ENCODE measurements at places on chromosomes 4 and X.
A peak's percentile ranks its signal among the peaks of the same experiment; 100 is the strongest.

DNA sequence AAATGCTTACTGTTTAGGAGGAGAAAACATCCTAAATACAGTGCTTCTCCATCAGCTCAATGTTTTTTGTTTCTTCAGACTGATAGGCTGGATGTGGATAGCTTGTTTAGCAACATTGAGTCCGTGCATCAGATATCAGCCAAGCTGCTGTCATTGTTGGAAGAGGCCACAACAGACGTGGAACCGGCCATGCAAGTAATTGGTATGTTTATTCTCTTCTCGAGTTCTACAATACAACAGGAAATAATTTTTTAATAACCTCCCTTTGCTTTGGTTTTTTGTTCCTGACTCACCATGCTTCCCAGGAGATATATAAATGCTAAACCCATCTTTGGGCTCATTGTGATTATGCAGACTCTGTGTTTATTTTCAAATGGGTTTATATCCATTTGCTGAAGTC is 60.9 kb downstream of the ARHGEF38 start:
- no peak for DNase-seq

DNA sequence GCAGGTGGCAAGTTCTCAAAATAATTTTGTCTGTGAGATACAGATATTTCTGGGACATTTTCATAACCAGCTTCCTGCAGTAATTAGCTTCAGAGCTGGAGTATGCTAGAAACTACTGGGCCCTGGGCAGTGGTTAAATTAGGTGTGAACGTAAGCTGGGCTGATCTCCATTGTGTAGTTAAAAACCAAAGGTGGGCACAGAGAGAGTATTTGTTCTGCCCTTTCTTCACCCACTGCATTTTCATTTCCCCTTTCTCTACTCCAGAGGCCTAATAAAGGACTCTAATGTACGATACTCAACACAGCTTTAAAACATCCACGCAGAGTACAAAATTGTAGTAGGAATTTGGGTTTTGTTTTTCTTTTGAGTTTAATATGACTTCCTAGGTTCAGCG is 252.7 kb downstream of the SPRY1 start:
- no peak for DNase-seq

DNA sequence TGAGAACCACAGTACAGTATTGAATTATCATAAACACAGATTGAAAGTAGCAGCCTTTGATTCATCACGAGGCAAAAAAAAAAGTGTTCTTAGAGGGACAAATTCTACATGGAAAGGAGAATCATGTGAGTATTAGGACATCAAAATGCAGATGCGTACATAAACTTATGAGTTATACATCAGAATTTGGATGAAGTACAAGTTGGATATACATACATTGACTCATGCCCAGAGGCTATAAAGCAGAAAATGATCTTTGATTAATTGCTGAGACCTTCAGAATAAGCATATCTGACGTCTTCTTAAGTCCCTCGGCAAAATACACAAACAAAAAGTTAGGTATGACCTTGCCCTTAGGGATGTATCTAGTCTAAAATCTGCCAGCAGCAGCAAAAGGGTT is 206.4 kb downstream of the LDB2 start:
- no peak for DNase-seq

DNA sequence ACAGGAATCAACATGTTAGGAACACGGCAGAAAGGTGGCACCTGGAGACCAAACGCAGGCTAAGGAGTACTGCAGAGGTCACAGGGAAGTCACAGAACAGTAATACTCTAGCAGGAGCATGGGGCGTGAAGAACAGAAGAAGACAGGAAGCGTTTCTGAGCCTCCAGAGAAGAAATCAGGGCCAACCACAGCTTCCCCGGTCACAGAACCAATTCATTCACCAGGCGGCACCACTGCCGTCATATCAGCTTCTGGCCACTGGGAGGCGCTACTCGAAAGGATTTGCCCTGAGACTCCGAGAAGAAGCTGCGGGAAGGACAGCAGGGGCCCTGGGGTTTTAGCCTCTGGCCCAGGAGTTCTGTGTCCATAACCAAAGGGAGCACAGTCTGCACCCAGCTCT is 78.0 kb upstream of the DRD5 start:
- peak; percentile 42 for DNase-seq

DNA sequence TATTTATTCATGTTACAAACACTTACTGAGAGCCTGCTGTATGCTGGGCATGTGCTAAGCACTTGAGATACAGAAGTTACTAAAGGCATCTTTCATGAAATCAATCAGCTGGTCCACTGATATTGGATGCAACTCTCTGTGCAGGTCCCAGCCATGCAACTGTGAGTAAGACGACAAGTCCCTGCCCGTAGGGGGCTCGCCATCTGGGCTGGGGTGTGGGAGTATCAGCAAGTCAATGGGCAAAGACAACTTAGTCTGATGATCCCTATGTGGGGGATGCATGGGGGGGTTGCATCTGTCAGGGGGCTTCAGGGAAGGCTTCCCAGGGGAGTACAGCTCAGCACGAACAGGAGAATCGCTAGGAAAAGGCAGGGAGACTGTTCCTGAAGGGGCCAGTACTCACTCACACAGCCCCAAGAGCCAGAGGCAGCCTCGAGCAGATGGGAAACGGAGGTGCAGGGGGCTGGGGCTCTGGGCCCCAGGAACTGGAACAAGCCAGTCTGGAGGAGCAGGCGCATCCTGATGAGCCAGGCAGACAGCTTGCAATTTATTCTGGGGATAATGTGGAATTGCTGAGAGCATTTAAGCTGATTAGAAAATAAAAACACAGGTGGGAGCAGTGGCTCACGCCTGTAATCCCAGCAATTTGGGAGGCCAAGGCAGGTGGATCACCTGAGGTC is 40.2 kb downstream of the CRMP1 start:
- no peak for DNase-seq

DNA sequence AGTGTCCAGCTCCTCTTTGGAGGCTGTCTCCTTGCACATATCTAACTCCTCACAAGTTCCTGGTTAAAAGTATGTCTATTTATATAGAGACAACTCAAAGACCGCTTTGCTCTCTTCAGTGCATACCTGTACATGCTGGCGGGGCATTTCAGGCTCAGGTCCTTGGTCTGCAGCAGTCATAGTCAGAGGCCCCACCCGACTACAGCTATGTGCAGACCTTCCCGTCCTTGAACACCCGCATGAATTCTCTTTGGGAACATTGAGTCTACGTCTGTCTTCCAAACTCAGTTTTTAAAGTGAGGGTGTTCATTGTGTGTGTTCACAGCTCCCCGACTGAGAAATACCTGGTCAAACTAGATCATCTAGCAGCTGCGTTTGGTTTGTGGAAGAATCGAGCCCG is 4.2 kb downstream of the BCOR start:
- DNase-seq: no peak

DNA sequence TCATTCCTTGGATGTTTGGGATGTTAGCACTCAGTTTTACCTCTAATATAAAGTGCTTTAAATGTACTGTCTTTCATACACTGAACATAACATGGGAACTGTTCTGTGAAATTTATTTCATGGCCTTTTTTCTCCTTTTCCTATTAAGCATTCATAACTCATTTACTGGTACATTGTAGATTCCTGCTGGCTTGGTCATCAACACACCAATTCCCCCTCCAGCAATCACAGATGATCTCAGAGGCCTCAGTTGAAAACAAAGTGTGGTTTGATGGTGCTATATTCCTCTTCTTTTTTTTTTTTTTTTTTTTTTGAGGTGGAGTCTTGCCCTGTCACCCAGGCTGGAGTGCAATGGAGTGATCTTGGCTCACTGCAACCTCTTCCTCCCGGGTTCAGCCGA is 61.9 kb upstream of the FAM47B start:
- DNase-seq: no peak

DNA sequence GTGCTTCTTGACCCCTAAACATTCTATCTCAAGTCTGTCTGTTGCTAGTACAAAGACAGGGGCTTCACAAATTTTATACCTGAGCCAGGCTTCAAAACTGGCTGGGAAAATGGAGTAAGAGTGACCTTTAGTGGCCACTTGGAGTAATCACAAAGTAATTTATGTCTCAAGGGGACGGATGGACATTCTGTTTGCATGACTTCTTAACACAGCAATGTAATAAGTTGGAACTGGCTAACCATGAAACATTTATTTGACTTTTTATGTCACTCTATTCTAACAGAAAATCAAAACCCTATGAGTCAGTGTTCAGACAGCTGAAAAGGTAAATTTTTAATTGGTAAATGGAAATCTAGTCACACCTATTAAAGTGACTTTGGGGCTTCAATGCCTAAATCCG is 600.6 kb downstream of the ANKRD50 start:
- no peak for DNase-seq

- DNase-seq: no peak
Observed at GRCh38 chr4:87100168-87100567, 120.2 kb downstream of the KLHL8 start.

- no peak for DNase-seq
Observed at GRCh38 chrX:24117258-24117657, 32.3 kb upstream of the ZFX start.

DNA sequence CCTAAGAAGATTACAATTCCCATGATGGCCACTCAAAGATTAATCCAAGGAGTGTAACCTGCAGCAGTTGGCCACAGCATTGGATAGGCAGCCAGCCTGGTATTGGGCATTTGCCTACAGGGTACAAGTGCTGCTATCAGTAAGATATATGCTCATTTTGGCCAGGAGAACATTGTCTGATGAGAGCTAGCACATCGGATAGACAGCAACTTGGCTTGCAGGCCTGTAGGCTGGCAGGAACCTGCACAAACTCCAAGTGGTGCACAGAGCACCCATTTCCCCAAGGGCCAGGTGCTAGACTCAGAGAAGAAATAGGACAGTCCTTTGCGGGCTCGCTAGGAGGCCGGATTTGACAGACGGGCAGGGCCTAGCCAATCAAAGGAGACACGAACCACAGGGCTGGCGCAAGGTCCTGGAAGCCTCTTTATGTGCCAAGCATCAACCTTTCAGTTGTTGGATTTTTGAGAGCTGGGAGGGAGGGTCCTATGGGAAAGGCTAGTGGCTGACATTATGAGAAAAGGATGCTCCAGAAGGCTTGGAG is 11.7 kb upstream of the AP1AR start:
- DNase-seq: no peak

DNA sequence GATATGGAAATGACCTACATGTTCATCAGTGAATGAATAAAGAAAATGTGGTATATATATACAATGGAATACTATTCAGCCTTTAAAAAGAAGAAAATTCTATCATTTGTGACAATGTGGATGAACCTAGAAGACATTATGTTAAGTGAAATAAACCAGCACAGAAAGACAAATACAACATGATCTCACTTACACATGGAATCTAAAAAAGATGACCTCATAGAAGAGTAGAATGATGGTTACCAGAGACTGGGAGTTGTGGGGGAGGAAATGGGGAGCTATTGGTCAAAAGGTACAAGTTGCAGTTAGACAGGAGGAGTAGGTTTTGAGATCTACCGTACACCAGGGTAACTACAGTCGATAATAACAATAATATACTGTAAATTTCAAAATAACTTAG is 51.5 kb downstream of the WNK3 start:
- no peak for DNase-seq
